HCEC 1CT (cell line): ENCODE measurements at places on chromosomes 5 and 9.

- no peak for DNase-seq
Observed at GRCh38 chr5:141597394-141597793, 21.4 kb downstream of the DIAPH1 start.

DNA sequence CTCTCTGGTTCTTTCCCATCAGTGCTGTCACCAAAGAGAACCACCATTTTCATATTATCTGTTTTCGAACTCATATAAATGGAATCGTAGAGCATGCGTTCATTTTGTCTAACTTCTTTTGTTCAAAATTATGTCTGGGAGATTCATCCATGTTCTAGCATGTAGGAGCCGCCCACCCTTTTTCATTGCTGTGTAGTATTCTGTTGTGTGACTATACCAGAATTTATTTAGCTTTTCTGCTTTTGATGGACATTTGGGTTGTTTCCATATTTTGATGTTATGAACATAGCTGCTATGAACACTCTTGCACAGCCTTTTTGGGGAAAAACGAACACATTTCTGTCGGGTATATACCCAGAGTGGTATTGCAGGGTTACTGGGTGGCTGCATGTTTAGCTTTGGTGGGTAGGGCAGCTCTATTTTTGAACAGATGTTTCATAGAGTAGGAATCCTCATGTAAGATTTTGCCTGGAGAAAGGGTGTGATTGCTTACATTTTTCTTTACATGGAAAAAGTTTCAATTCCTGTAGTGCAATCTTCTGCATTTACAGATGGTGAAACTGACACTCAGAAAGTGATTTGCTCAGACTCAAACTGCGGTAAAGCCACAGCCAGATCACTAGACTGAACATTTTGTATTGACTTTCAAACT, 100.2 kb upstream of the IL12B start:
- DNase-seq = no peak

DNA sequence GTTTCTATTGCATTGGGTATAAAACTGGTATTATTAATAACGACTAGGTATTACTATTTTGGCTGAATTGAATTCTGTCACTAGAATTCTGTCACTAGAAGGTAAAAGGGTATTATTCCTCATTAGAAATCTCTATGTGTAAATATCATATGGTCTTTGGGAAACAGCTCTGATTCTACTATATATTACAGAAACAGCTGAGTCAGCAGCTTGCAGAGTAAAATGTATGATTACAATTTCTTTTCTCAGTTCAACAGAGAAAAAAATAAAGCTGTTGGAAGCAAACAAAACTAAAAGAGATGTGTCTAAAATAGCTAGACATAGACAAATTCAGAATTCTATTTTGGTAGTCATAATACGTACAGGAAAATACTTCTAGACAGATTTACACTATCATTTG, 48.5 kb downstream of the HAPLN1 start:
- no peak for DNase-seq

- no peak for DNase-seq
Observed at GRCh38 chr9:136081113-136081825, 13.8 kb downstream of the NACC2 start.

GRCh38 chr9:86471171-86471815, 117.1 kb upstream of the TUT7 start:
- no peak for DNase-seq

GRCh38 chr9:20361656-20362570, 260.4 kb downstream of the MLLT3 start:
- DNase-seq = no peak

GRCh38 chr5:138466900-138467710, 1.8 kb downstream of the EGR1 start:
- DNase-seq = no peak

DNA sequence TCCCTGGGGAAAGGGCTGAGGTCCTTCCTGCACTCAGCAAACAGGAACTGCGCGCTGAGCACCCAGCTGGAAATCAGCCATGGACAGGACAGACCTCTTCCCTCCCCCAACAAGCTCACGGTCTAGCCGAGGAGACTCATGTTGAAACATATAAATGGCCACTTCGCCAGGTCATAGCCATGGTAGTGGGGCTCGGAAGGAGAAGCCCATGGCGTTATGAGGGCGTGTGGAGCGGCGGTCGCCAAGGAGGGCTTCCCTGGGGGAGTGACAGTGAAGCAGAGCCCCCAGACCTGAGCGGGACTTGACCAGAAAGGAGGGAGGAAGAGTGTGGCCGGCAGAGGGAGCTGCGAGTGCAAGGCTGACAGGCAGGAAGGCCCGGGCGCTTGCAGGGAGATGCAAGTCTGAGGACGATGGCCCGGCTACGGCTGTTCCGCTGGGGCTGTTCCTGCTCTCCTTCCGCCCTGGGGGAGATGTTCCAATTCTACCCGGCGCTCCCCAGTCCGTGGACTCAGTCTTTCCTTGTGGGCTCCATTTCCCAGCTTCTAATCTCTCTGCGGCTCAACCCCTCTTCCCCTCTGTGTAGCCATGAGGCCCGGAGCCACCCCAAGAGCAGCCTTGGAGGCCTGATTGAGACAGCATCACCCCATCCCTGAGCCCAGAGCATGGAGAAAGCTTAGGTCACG, 43.9 kb upstream of the PRRC2B start:
- DNase-seq = peak; percentile 78

DNA sequence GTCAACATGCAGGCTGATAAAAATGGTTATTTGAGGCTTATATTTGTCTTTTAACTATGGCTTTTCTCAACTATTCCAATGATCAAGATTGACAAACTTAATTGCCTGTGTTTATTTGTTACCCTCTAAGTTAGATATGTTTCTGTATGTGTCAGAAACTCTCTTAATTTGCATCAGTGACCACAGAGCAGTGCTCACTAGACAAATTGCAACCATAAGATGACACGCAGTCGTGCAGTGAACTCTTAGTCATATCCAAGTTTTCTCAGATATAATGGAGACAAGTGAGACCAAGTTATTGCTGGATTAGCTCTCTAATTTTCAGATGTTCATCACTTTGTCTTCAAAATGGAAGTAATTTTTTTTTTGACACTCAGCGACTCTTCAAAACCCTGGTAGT, 342.2 kb upstream of the RFX3 start:
- no peak for DNase-seq

DNA sequence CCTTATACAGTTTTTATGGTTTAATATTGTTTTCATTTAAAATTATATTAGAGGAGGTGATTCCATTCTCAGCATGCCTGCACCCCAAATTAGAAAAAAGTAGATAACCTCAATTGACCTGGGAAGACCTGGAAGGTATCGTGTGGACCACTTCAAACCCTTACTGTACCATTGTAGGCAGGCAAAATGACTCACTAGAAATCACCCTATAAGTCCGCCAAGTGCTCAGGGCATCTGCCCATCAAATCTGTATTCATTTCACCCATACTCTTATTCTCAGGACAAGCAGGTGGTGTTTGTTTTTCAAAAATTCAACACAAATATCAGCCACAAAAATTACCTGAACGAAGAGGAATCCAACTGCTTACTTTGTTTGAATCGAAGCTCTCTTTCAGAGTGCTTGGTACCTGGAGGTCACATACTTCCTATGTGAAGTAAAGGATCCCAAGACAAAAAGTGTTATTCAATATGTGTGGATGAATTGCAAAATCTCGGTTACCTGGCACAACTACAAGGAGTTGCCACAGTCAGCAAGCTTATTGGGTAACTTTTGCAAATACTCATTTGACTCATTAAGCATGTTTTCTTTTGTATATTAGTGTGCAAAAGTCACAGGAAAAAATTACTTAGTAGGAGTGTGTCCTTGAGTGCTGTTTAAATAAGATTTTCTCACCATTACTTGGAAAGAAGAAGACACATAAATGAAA, 216.2 kb downstream of the ENC1 start:
- DNase-seq = no peak

DNA sequence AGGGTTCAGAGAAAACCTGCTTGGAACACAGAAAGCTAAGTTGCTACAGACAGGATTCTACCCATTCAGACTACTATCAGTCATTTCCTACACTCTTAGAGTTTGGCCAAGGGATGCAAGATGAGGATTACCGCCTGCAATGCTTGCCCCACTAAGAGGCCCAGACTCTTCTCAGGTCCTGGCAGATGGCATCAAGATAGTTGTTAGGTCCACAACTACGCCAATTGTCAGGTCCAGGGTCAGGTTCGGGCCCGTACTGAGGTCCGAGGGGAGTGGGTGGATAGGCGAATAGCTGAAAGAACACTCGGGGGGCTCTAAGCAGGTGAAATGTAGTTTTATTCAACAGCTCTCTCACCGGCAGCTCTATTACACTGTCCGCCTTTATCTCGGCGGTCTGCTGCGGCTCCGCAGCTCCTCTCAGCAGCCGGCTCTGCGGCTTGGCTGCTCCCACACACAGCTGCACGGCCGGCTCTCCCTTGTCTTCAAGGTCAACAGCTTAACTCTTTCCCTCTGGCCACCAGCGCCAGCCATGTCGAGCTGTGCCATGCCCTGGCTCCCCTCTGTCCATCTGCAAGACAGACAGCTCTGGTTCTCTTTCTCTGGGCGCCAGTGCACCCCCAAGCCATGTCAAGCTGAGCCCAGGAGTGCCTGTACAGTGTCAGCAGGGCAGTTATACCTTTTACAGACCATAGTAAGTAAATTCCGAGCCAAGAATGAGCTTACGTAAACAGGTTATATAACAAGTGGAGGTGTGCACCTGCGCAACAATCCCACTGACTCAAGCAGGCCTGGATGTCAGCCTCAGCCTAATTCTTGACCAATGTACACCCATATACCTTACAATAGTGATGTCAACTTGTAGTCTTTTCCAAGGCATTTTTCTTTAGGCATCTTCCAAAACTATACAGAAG, 24.0 kb downstream of the ENC1 start:
- no peak for DNase-seq

GRCh38 chr9:13900449-13900848, 413.5 kb downstream of the NFIB start:
- no peak for DNase-seq

DNA sequence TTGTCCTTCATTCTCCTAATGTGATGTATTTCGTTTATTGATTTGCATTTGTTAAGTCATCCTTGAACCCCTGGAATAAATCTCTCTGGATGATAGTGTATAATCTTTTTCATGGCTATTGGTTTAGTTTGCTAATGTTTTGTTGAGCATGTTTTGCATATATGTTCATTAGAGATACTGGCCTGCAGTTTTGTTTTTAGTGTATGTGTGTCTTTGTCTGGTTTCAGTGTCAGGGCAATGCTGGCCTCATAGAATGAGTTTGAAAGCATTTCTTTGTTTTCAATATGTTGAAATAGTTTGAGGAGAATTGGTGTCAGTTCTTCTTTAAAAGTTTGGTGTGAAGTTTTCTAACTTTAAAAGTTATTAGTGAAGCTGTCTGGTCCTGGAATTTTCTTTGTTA, 149.6 kb upstream of the ATP10B start:
- no peak for DNase-seq

GRCh38 chr5:92629574-92629973, 951.4 kb downstream of the NR2F1-AS1 start:
- no peak for DNase-seq

DNA sequence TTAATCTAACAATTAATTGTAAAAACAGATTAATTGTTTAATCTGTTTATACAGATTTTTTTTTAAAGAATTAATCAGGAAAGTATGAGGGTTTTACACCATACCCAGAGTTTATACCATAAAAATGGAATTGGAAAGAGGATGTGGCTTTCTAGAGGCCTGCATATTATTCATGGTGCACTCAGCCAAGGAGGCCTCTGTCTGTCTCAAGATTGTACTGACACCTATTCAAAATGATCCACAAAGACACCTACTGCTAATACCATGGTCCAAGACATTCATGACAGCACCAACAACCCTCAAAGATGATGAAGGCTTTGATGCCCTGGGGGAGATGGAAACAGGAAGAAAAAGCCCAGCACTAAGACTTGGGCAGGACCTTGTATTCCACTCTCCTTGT, 58.1 kb upstream of the MAST4 start:
- no peak for DNase-seq

- DNase-seq = no peak
Observed at GRCh38 chr9:127140181-127140580, 17.7 kb upstream of the ANGPTL2 start.
